Stimulated activated CD8-positive, alpha-beta memory T cell treated with anti-CD3 and anti-CD28 coated beads, Interleukin-7, amount 100 ng/mL, for 4 hours (primary cell): ENCODE measurements at places on chromosomes 12 and 14.

GRCh38 chr14:62665286-62665685, 380.0 kb downstream of the KCNH5 start:
- DNase-seq: no peak

DNA sequence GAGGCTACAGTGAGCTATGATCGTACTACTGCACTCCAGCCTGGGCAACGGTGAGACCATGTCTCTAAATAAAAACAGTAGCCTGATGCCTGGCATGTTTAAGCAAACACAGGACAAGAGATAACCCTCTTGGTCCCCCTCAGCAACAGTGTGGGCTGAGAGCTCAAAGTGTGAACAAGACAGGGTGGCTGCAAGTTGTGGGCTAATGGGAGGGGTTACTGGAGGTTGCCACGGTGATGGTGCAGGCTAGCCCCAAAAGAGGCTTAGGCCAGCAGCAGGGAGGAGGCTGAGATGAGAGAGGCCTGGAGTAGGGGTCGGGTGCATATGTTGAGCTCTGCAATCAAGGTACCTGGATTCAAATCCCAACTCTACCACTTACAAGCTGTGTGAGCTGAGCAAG, 3.4 kb upstream of the LGMN start:
- no peak for DNase-seq

GRCh38 chr12:26770239-26771070, 62.5 kb downstream of the ITPR2 start:
- DNase-seq: no peak

DNA sequence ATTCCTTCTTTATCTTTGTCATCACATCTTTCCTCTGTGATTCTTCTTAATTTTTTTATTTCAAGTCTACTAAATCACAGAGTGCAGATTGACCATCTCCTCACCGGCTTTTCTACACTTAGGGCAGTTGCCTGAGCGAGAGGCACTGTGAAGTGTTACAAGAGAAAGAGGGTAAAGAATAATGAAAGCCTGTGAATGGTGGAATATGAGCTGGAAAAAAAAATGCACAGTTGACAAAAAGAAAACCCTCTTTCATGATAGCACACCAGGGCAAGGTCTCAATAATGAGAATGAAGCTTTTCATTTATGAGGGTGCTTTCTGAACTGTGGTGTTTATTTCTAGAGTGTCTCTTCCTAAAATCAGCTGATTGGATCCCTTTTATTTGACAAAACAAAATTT, 106.2 kb upstream of the PDE3A start:
- DNase-seq: no peak

- no peak for DNase-seq
Measured at GRCh38 chr12:114682106-114682784, 1.7 kb downstream of the TBX3 start.

DNA sequence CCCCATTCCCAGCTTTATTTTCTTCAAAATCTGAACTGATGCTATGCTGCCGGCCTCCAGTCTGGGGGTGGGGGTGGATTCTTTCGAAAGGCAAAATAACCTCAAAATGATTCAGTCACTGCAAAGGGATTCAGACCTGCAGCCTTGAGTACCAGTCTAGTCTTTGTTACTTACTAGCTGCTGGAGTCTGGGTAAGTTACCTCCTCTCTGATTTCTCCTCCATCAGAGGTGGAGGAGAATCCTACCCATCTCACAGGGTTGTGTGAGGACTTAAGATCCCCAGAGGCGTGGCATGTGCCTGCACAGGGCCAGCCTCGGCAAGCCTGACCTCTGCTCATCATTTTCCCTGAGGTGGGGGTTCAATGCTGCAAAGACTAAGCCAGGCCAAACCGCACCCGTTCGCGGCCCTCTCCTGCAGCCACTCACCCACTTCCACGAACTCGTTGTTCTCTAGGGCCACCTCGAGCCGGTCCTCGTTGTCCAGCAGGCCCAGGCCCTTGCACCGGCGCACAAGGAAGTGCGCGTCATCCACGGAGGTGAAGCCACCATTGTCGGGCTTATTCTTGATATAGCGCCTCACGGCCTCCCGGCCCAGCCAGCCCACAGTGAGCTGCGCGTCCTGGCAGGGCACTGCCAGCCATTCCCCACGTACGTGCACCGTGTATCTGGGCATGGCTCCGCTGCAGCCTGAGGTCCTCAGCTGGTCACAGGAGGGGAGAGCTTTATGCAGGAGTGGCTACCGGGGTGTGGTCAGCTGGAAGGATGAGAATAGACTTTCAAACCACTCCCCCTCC, 709 bp downstream of the HAL start:
- DNase-seq: no peak

GRCh38 chr14:100122481-100123223, 36.8 kb downstream of the DEGS2 start:
- DNase-seq: no peak

- no peak for DNase-seq
Measured at GRCh38 chr14:24150993-24151392, 3.7 kb downstream of the RNF31 start.

GRCh38 chr14:64721391-64721791, 17.2 kb downstream of the PLEKHG3 start:
- no peak for DNase-seq

DNA sequence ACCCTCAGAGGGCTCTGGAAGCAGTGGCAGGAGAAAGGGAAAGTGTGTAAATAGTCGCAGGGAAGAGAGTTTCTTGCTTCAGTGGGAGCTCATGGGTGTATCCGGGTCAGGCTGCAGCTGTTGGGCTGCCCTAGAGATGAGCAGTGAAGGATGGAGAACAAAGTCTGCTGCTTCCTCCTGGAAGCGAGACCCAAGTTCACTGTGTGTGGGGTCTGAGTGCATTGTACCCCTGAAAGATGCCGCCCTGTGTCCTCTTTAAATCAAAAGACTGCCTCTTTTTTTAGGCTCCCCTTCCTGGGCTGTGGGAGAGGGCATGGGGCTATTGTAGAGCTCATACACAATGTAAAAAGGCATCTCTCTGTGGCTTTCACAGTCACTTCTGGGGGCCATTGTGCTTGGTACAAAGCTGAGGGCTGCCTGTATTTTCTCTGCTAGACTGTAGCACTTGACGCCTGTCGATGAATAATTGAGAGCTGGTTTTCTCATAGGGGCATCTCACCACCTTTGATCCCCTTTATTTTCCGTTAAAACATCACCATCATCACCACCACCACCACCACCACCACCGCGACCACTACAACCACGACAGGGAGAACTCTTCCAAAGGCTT, 16.7 kb downstream of the CHST11 start:
- no peak for DNase-seq

DNA sequence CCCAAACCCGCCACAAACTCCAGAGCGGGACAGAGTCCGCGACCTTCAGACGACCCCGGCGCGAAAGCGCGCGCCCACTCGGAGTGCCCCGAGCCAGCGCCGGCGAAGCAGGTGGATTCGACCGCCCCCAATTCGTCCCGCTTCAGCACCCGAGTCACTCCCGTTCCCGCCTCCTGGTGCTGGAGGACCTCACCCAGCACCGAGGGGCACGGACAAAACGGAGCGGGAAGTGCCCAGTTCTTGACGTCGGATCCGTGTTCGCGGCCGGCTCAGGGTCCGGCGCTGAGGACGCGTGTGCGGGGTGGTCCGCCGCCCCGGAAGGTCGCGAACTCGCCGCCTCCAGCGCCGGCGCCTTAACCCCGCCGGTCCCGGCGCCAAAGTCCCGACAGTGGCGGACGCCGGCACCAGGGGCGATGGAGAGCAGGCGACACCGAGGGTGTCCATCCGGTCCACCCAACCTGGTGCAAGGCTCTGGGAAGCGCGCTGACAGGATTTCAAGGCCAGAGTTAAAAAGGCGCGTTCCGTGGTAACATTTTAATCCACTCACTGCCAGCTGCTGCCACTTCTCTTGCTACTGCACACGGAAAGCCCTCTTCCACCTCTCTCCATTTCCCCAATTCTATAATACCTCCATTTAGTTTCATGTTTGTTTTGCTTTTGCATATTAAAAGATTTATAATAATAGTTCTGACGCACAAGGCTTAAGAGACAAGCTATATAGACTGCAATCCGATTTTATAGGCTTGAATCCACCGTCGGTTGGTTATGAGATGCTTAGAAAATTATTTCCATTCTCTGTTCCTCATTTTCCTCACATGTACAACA, 240.0 kb upstream of the CPNE8 start:
- DNase-seq: no peak

DNA sequence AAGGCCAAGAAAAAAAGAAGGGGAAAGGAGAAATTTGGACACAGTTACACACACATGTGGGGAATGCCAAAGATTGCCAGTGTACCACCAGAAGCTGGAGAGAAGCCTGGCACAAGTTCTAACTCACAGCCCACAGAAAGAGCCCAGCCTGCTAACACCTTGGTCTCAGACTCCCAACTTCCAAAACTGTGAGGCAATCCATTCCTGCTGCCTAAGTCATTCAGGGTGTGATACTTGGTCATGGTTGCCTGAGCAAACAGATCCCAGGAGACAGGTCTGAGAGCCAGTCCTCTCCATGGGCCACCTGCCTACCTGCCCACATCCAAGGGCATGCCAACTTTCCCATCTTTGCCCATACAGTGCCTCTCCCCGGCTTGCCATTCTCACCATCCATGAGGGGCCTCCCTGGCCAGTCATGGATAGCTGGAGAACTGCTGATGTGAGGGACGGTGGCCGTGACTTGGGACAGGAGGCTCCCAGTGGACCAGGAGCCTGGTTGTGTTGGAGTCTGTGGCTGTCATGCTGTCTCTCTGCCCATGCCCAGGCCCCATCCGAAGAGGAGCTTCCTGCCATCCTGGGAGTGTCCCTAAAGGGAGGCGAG, 198.0 kb upstream of the RTL1 start:
- DNase-seq: no peak

DNA sequence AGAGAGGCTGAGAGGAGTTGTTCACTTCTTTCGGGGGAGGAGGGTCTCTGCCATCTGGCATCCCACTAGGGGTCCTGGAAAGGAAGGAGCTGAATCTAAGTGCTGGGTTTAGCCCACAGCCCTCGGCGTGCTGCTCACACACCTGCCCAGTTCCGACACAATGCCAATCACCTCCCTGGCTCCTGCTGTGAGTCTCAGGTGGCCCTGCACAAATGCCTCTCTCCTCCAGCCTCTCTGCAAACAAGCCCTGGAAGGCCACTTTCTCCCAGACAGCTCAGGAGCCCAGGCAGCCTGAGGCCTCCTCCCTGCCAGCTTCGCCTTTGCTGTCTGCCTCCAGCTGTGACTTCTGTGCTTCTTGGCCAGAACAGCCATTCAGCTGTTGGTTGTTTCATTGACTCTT, 51.2 kb downstream of the SMIM41 start:
- no peak for DNase-seq

DNA sequence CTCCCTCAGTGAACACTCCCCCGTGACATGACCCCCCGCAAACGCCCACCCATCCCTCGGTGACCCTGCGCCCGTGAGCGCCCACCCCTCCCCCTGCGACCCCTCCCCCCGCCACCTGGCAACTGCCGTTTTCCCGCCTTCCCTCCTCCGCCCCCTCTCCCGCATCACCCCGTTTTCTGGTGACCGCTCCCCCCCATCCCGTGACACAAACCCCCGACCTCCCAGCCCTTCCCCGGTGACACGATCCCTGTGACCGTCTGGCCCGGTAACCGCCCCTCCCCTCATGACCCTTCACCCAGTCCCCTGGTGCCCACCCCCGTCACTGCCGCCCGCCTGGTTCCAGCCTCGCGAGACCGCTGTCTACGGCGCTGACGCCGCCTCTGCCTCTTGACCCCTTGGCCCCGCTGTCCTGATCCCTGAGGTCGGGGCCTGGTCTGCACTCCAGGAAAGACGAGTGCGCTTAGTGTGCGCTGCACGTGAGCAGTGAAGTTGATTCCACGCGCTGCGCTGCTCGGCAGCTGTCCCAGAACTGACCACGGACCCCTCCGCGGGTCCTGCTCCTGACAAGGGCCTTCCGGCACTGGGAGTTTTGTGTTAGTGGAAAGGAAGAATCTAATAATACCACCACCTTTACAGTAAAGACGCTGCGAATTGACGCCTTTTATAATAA, 59.4 kb downstream of the DDX51 start:
- DNase-seq: peak; percentile 30

DNA sequence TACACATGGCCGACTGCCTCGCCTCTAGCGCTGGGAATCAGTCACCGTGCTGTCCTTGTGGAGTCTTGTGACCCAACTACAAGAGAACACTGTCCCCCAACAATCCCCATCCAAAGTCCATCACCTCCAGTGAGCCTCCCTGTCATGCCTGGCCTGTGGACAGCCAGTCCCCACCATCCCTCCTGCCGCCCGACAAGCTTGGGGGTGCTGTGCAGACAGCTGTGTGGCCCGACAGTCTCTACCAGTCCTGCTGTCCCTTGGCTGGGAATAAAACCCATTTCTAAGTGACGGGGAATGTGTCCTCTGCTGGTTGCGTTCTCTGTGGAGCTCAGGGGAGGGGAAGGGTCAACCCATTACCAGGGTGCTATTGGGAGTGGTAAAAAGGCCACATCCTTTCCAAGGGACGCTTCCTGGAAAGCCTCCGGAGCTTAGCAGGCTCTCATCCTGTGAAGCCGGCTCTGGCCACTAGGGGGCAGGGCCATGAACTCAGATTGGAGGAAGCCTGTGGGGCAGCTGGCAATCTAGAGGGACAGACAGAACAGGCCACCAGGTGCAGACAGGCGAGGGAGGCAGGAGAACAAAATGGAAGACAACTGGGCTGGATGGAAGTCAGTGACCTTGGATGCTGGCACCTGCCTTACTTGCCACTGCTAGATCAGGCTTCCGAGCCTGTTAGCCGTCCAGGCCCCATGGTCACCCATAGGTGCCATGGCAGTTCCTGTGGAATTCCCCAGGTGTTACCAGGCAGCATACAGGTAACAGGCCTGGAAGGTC, 12.0 kb upstream of the BLTP3B start:
- DNase-seq: peak; percentile 51

DNA sequence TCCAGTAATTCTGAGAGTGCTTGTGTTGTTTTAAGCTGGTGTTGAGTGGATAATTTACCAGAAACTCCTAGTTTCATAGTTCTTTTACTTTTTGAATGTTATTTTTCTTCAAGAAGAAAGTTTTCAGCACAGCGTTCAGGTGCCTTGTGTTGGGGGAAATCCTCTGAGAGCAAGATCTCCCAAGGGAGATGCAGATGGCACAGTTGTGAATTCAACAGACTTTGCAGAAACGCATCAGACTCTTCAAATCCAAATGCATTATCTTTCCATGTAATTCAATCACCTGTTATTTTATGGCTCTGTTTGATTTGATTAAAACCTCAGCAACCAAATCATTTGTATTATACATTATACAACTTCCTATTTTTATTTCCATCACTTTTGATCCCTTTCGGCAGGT, 439.9 kb downstream of the EGLN3 start:
- DNase-seq: no peak

- DNase-seq: no peak
Measured at GRCh38 chr12:104865080-104865479, 93.0 kb downstream of the SLC41A2 start.

DNA sequence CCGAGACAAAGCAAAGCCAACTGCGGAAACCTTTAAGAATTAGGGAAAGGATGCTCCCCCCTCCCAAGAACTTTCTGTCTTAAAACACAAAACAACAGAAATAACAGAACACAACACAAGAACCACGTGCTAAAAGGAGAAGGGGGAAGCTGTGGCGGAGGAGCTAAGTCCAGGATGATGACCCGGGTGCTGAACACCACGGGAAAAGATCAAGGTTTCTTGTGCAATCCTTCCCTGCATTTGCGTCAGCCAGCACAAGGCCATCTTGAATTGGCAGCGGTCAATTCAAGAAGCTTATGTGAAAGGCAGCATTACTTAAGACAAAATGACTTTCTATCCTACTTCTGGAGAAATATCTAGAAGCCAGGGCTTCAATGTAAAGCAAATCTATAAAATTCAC, 11.0 kb upstream of the CREBL2 start:
- no peak for DNase-seq

GRCh38 chr12:18165422-18165871, 75.5 kb upstream of the RERGL start:
- DNase-seq: no peak

- DNase-seq: no peak
Measured at GRCh38 chr14:89550821-89551220, 133.8 kb upstream of the FOXN3 start.
